ENCODE measurements at places on chromosomes 3 and 15. TPM values are rescaled to one million over a fixed set of nuclear protein-coding genes. Genes with fewer than 3 reads are reported as not detected.

DNA sequence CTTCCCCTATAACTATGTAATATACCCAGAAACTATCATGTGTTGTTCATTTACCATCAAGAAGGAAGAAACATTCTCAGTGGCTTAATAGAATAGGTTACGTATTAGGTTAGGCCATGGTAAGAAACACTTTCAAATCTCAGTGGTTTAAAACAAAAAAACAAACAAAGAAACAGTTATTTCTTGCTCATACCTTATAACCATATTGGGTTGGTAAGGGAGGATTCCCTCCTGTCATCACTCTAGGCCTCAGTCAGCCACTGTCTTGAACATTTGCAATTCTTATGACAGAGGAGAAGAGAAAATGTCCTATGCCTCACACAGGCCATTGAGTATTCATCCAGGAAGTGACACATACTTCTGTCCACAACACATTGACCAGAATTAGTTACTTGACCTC, 727.7 kb upstream of the NECTIN3 start:
- no peaks in the 10 kb centered on the region for H3K36me3 ChIP-seq
- H3K27me3 ChIP-seq: no peaks in the 10 kb centered on the region
- H3K4me3 ChIP-seq: no peak overlapping the region
- peaks cover 25% of the 10 kb centered on the region for H3K4me1 ChIP-seq

- H3K4me3 ChIP-seq: no peak overlapping the region
- DNase-seq: no peak
- no peaks in the 10 kb centered on the region for H3K4me1 ChIP-seq
- no peaks in the 10 kb centered on the region for H3K27me3 ChIP-seq
These were observed 571.7 kb downstream of the GRM7 start for GRCh38 chr3:7432610-7433009.

The CFAP161 gene
- total RNA-seq: not detected

GRCh38 chr15:69583626-69584025, 131.0 kb downstream of the RPLP1 start:
- no peak overlapping the region for H3K4me3 ChIP-seq
- H3K36me3 ChIP-seq: no peaks in the 10 kb centered on the region
- no peak overlapping the region for H3K27ac ChIP-seq
- no peak for DNase-seq
- H3K27me3 ChIP-seq: no peaks in the 10 kb centered on the region

The NAALADL2 gene
- total RNA-seq: 9.1 TPM

All from SJSA1 (cell line).